Forelimb muscle (tissue), 1 donor: ENCODE measurements at places on chromosomes 7 and 10.
A peak's percentile ranks its signal among the peaks of the same experiment; 100 is the strongest.

- no peak for DNase-seq
Measured at GRCh38 chr7:142438235-142438922, 180.5 kb upstream of the PRSS58 start.

DNA sequence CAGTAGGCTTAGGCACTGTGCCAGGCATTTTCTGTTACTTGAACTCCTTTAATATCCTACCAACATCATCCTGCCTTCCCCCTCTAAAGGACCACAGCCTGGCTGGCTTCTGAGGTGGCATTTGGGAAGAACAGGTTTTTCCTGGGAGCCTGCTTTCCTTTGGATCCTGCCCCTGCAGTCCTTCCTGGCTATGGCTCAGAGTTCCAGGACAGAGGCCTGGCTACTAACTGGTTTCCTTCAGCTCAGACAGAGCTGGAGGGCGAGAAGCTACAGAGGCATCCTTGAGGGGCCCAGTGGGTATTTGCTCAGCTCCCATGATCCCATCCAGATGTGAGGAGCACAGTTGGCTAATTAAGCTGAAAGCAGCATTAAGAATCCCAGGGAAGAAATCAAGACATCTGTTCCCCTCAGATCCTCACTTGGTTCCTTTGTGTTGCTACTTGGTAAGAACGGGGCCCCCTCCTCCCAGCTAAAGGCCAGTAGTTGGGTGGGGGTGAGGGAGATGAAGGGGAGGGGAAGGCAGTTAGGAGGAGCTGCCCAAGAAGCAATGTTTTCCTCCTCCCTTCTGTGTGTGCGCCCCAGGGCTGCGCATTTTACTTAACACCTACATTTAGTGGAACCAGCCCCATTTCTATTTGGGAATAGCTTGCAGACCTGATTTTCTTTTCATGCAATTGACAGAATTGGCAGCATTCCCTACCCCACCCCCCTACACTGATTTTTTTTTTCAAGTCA, 142.6 kb upstream of the SORCS3 start:
- no peak for DNase-seq

GRCh38 chr7:88169717-88170320, 50.0 kb downstream of the SRI start:
- peak; percentile 26 for DNase-seq

DNA sequence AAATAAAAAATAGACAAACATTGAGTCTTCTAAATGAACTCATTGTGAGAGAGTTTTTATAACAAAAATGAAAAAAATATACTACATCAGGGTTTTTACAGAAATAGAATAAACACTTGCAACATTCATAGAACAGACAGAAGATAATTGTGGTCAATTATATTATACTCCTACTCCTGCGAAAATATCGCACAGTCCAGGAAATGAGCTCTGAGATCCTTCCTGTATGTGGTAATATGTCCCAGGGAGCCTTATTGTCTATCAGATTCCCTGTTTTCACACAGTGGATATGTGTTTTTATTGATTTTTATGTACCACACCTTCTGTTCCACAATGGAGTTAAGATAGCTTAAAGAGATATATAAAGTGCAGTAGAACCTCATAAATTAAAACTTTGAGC, 27.5 kb upstream of the RELN start:
- DNase-seq, result no peak

DNA sequence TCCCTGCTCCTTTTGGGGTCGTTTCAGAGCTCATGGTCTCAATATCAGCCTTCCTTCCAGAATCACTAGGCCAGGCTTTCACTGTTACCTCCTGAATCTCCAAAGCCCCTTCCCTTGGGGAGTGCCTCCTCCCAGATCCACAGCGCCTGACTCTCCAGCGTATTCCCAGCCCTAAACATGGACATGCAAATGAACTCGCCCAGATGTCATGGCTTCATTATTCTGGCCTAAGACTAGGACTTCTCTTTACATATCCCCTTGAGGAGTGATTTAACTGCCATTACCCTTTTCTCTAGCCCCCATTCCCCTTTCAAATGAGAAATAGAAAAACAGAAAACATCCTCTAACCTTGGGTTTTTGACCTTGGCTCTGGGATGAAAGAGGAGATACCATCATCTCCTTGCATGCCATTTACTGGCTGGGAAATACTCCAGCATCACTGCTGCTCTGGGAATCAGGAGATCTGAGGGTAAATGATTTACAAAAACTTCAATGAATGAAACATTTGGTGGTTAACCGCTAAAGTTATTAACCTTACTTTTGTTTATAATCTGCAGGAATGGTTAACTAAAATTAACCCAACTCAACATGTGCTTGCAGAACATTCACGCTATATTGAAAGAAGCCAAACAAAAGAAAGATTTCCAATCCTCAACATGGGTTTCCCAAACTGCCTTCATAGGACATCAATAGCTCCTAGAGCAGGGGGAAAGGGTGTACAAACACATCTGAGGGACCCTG, 37.0 kb downstream of the FAM171A1 start:
- DNase-seq, result no peak

- DNase-seq, result no peak
Measured at GRCh38 chr7:44073664-44074348, 8.4 kb upstream of the PGAM2 start.

DNA sequence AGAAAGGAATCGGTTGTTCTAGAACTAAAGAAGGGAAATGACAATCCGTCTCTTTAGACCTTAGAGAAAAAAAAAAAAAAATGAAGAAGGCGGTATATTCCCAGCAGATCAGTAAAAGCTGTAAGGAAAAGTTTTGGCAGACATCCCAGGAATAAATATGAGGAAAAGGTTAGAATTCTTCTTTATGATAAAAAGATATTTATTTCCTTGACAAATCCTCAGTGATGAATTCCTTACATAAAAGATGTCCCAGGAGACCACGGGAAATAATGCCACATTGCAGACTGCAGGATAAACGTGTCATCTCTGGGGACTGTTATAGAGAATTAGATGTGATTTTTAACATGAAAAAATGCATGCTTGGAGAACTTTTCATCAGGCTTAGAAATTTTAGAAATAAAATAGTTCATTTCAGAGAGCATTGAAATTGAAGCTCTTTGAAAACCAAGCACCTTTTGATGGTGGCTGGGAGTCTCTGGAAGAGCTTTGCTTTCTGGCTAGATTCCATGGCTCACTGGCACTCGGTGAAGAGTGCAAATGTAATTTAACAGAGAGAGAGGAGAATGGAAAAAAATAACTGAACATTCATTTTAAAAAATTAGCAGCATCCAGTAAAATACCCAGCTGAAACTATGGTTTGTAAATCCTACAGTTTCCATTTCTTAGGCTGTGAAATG, 98.2 kb downstream of the PRPF18 start:
- peak; percentile 17 for DNase-seq

DNA sequence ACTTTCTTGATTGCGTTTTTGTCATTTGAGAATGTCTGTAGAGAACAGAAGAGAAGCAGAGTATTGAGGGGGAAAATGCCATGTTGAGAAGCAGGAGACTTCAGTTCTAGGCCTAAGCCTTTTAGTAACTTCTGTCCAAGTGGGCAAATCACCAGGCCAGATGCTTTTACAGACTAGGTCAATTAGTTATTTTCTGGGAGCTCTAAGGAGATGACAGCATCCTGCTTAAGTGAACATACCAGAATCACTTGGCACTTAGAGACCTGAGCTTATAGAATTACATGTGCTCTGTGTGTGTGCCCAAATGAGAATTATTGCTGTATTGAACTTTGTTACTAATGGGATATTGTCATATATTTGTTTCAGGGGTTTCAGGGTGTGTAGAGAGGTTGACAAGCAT, 24.0 kb downstream of the AGK start:
- DNase-seq, result no peak

DNA sequence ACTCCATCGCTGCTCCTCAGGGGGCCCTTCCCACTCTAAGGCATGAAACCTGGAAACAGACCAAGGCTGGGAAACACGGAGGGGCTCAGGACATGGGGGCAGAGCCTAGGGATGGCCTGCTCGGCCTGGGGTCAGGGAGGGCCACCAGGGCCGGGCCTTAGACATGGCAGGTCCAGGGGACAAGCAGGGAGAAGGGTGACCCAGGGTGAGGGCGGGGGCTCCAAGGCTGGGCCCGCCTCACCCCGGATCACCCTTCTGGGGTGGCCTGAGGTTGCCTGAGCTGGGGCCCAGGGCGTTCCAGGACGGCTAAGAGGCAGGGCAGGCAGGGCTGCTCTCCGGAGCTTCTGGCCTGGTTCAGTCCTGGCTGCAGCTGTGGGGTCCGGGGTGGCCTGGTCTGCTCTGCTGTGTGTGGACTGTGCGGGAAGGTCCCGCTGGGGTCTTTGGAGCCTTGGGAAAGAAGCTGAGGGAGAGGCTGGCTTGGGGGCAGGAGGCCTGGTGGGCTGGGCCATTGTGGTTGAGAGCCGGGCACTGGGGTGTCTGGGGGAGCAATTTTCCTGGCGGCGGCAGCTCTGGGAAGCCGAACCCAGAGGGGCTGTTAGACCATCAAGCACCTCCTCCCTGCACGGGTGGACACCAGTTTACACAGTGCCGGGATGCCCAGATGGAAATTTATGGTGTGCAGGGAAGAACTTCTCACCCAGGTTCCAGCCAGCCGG, 52.2 kb downstream of the UNCX start:
- no peak for DNase-seq

- DNase-seq, result no peak
Measured at GRCh38 chr7:135386181-135386580, 123.7 kb downstream of the CNOT4 start.

GRCh38 chr10:22737587-22737986, 23.2 kb upstream of the PIP4K2A start:
- no peak for DNase-seq

GRCh38 chr10:34835908-34836508, 20.9 kb upstream of the PARD3 start:
- DNase-seq, result no peak

- no peak for DNase-seq
Measured at GRCh38 chr10:69242852-69243212, 22.7 kb downstream of the HKDC1 start.

- no peak for DNase-seq
Measured at GRCh38 chr10:27908231-27908630, 90.6 kb downstream of the ODAD2 start.

DNA sequence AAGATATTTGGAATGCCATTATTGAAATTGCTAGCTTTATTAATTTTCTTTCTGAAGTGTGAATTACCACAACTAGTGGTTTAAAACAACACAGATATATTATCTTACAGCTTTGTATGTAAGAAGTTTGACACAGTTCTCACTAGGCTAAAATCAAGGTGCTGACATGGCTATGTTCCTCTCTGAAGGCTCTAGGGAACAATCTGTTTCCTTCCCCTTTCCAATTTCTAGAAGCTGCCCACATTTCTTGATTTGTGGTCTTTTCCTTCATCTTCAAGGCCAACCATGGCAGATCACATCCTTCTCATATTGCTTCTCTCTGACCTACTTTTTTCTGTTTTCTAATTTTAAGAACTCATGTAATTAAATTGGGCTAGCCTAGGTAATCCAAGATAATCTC, 43.3 kb upstream of the SLC26A3 start:
- no peak for DNase-seq

DNA sequence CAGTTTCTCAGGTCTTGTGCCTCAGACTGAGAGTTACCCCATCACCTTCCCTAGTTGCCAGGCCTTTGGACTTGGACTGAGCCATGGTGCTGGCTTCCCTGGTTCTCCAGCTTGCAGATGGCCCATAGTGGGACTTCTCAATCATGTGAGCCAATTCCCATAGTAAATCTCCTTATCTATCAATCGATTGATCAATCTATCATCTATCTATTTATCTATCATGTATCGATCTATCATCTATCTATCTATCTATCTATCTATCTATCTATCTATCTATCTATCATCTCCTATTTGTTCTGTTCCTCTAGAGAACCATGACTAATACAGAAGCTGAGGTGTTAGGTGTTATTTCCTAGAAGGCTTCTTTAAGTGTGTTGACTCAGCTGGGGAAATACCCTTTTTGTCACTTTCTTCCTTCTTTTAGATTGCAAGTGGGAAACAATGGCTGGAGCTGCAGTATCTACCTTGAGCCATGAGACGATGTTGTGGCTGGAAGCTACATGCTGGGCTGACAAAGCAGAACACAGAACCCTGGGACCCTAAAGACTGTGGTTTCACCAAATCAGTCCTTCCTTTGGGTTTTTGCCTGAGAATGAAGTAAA, 234.7 kb upstream of the GLI3 start:
- no peak for DNase-seq

DNA sequence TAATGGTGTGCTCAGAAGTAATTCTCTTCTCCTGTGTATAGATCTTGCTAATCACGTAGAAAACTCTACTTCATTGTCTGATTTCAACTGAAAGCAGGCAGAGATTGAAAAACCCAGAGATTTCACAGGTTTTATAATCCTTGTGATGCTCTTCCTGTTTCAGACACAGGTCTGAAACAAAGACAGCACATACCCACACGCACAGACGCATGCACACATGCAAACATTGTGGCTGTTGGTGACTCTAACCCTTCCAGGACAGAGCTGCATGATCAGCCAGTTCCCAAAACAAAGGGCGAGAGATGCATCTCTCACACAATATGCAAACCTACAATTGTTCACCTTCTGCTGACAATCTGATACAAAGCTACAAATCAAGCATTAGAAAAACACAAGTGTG, 11.1 kb upstream of the TFEC start:
- no peak for DNase-seq

DNA sequence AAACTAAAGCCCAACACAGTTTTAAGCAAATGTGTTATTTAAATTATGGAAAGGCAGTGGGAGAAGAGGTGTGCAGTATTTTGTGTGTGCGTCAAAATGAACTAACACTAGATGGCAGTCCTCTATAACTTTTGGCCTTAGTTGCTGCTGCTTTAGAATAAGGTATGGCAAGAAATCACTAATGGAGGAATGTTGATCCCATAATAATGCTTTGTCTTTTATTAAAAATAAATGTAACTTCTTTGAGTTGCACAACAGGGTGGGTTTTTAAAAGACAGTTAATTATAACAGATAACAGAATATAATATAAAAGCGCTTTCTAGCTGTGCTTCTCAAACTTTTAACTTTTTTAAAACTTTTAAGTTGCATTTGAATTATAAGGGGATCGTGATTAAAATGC, 56.4 kb downstream of the BBS9 start:
- DNase-seq, result peak; percentile 45
